ENCODE measurements at places on chromosomes 3 and 15. TPM values are rescaled to one million over a fixed set of nuclear protein-coding genes. Genes with fewer than 3 reads are reported as not detected.

DNA sequence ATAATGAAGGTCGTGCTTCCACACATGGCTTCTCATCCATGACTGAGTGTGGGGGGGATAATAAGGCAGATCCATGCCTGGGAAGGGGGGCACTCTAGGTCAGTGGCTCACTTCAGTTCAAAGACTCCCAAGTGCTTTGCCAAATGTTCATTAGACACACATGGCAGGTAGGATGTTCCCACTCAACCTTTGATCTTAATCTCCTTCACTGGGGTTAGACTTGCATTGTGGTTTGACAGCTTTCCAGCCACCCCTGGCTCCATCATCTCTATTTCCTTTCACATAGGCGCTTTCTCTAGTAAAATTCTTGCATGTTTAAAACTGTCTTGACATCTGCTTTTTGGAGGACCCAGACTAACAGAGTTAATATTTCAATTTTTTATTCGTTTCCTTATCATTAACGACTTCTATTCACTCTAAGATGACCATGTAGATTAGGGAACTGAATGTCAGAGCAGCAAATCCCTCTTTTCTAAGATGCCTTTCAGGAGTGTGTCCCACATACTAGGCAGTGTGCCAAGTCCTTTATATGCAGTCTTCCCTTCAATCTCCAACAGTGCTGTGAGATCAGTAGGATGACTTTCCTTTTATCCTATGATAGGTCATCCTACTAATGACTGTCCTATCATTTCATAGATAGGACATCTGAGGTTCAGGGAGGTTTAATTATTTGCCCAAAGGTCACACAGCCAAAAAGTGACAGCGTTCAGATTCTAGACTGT is 57.9 kb downstream of the BTD start:
- no peak for DNase-seq

DNA sequence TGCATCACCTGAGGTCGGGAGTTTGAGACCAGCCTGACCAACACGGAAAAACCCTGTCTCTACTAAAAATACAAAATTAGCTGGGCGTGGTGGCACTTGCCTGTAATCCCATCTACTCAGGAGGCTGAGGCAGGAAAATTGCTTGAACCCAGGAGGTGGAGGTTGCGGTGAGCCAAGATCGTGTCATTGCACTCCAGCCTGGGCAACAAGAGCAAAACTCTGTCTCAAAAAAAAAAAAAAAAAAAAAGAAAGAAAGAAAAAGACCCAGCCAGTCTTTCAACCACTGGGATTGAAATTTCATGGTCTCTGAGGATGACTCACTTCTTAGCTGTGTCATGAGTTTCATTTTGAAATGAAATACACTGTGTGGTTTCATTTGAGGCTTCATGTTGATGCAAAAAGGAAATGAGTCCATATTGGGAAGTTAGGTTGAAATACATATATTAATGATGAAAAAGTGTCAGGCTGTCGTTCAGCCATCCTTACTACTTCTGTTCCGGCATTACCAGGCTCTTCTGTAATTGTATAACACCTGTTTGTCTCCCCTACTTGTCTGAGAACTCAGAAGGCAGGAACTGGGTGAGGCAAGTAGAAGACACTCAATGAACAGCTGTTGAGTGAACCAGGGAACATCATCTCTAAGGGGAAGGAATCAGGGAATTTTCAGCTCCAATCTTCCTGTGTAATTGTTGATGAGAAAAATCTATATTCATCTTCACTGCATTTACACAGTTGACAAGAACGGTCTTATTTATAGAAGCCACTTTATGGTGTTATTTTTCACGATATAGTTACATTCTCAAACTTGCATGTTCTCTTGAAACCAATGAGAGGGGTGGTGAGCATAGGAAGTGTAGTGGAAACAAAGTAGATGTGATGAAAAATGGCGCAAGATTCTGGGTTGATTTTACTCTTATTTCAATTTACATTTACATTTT is 87.4 kb downstream of the NFKBIZ start:
- peak; percentile 18 for DNase-seq

GRCh38 chr3:133829310-133829707 is 23.7 kb downstream of the SRPRB start:
- DNase-seq: no peak

GRCh38 chr15:86756688-86757087 is 677.0 kb downstream of the AGBL1 start:
- DNase-seq: no peak

- peak; percentile 61 for DNase-seq
These were observed 176.4 kb downstream of the GBE1 start for GRCh38 chr3:81585056-81585455.

DNA sequence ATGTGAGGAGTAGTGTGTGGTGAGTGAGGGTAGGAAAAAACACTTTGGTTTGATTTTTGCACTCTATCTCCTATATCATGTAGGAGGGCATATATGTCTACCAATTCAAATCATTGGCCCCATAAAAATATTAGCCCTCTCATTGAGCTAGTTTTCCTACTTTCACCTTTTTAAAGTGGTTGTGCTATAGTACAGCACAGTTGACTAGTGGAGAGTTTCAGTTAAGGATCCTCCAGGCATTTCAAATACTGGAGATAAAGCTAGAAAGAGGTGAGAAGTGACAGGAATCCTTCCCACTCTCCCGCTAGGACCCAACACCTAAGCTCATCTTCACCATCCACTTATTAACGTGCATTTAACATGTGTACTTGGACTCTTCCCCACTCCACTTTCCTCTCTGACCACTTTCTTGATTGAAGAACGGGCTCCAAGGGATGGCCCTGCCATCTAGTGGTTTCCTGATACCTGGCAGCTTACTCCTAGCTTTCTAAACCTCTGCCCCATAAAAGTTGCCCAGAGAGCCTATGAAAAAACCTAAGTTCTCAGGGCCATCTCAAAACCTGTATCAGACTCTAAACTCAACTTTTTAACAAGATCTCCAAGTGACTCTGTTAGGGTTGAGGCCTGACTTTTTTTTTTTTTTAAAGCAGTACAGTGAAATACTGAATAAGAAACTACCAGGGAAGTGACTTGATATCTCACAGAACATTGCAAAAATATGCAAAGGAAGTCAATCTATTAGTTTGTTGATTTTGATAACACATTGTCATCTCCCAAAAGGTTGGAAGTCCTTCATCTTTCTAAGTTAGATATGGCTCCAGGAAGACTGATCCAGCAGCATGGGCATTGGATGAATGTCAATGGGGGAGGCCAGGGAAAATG is 17.9 kb downstream of the IL12A start:
- DNase-seq: no peak

DNA sequence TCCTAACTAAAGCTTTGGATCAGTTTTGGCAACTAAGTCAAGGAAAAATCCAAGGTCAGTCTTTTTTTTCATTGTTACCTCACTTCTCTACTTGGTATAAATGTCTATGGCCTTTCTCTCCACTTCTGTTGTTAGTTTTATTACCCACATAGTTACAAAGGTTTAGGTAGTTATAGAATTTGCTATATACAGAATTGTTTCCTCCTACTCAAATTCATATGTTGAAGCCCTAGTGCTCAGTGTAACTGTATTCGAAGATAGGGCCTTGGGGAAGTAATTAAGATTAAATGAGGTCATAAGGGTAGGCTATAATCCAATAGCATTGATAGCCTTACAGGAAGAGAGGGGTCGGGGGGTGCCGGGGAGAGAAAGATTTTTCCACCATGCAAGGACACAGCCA is 19.7 kb upstream of the STIMATE start:
- no peak for DNase-seq

DNA sequence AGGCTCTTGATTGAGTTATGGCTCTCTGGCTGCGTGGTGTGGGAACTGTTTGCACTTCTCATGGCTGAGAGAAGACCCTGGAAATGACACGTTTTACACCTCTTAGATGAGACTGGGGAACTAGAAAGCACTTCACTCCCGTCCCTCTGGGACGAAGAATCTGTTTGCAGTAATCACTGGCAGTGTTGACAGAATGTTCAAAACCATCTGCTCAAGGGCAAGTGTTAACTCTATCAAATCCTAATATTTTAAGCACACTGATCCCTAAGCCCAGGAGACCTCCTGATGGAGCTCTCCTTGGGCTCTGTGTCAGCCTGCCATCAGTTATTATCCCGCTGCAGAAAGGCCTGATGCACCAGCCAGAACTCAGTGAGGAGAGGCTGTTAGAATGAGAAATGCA is 323.8 kb upstream of the DNAJC19 start:
- DNase-seq: no peak

GRCh38 chr3:103169289-103169688 is 734.5 kb downstream of the ZPLD1 start:
- DNase-seq: no peak

DNA sequence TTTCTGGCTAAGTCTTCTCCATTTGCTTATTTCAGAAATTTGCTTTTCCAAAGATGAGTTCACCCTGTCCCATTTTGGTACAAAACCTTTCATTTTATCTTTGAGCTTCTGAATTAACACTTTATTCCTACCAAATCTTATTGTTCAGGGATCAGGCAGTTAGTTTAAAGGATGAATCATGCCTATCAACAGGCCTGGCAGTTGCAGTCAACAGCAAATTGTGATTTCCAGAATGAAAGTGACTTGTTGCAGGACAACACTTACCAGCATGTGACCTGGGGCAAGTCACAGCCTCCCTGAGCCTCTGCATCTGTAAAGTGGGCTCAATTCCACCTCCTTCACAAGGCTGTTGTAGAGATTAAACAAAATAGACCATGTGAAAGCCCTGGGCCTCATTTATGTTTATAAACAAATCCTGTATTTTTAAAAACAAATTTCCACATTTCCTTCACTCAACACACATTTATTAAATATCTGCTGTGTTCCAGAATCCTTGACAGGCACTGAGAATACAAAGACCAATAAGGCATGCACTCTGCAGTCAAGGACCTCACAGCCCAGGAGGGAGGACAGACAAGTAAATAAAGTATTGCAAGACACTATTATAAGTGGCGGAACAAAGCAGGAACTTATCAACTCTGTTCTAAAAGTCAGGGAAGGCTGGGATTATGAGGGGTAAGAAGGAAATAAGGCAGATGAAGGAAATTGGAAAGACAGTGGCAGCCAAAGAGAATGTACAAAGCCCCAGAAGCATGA is 359.1 kb upstream of the IL12A start:
- DNase-seq: no peak

GRCh38 chr3:27728195-27729087 is 6.3 kb upstream of the EOMES start:
- no peak for DNase-seq

DNA sequence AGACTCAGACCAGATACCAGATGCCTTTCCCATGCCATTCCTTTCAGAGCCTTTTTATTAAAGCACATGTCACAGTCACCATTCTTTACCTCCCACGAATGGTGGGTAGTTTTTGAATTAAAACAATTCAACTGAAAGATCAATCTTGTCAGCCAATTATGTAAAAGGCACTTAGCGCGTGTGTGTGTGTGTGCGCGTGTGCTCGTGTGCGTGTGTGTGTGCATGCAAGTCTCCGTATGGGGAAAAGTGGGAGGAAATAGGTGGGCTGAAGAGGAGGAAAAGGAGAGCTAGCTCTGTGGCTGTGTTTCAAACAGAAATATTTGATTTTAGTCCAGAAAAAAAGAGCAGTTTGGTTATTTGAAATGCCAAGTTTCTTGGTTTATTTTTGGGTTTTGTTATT is 177.2 kb downstream of the KCNAB1 start:
- DNase-seq: no peak

DNA sequence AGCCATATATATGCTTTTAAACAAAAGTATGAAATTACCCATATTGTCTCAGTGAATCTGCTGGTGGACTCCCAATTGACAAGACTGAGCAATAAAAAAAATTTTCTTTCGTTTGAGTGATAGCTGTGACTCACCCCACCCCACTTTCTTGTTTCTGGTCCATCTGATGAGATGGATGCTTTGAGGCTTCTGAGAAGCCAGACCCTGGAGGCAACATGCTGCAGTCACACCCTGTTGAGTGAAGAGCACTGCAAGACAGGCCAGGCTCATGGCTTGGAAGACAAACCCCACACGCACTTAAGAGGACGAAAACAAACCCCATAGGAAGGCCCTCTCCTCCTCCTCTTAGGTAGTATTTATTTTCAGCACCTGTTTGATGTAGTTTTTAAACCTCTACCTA is 276.0 kb upstream of the TTC14 start:
- DNase-seq: no peak

DNA sequence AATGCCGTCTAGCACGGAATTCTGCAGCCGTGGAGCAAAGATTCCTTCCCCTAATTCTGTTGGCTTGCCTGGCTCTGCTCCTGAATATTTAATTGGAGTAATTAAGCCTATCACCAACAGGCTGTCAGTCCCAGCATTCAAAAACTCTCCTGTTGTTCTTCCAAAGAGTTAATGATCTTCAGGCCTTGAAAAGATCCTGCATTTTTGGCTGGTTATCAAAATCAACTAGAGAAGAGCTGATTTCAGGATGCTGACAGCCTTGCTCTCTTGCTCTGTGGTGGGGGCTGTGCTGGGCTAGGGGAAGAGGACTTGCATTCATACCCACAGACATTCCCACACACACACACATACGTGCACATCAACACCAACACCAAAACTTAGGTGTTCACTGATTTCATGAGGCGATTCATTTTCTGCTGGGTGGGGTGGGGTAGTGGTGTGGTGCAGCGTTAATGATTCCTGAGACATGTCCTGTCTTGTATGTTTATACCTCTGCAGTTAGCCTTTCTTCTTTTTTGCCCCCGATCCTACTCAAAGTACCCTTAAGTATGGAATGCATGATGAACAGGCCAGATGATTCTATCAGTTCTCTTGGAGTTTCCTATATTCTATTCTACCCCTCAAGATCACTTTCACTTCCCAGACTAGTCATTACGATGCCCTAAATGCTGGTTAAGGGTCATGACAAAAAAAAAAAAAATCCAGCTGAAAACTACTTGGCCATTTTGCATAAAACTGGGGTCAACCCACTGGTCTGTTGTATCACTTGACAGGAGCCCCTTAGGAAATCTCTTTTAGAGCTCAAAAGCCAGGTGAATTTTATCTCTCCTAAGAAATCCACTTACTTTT is 42.3 kb downstream of the CPN2 start:
- DNase-seq: no peak

DNA sequence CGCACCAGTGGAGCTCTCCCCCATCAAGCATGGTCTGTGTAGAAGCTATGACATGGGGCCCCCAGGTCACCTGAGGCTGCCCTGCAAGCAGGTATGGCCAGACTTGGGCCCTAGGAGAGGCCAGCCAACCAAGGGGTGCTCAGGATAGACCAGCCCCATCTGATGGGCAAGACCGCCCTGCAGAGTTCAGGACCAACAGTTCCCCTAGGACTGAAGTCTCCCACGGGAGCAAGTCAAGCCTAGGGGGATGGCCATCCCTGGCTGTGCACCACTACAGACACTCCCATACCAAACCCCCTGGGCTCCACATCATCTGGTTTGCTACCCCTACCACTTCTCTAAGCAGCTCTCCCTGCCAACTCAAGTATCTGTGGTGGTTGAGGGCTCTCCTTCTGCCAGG is 142.2 kb upstream of the MANF start:
- DNase-seq: no peak

GRCh38 chr3:109070211-109070610 is 47.7 kb downstream of the MORC1 start:
- no peak for DNase-seq

GRCh38 chr15:62962101-62962995 is 80.2 kb upstream of the TPM1 start:
- no peak for DNase-seq

Gene AVEN
- 5.9 TPM for total RNA-seq

Gene SEMA3G
- 0.54 TPM for total RNA-seq

Gene ARPP19
- 53.6 TPM for total RNA-seq

Gene FAM107A
- under 0.01 TPM for total RNA-seq

Gene MYRIP
- under 0.01 TPM for total RNA-seq

Gene COL6A5
- total RNA-seq: 0.54 TPM

Gene TEX55
- total RNA-seq: under 0.01 TPM

Gene SELENOT
- 117 TPM for total RNA-seq

Gene SLC7A14
- not detected for total RNA-seq

Gene MUSTN1
- 0.27 TPM for total RNA-seq

Data from hematopoietic multipotent progenitor cell (in vitro differentiated cells).